ENCODE measurements at places on chromosomes 4 and X. TPM values are rescaled to one million over a fixed set of nuclear protein-coding genes. Genes with fewer than 3 reads are reported as not detected.

The LPAR4 gene
- not detected for total RNA-seq

The LNX1 gene
- total RNA-seq = not detected

The ADGRG2 gene
- not detected for total RNA-seq

The HHIP gene
- total RNA-seq = not detected

The EMCN gene
- total RNA-seq = not detected
